ENCODE measurements at places on chromosomes 11 and 22.

- DNase-seq = no peak
Measured at GRCh38 chr22:48918585-48919186, 909.0 kb downstream of the BRD1 start.

DNA sequence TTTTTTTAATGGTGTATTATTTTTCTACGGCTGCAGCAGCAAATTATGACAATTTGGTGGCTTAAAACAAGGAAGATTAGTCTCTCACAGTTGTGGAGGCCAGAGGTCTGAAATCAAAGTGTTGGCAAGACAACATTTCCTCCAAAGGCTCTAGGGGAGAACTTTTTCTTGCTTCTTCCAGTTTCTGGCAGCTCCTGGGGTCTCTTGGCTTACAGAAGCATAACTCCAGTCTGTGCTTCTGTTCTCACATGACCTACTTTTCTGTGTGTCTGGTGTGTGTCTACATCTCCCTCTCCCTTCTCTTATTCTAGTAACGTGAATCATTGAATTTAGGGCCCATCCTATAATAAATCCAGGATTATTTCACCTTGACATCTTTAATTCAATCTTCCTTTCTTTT lies 551.9 kb upstream of the LUZP2 start:
- DNase-seq = no peak

DNA sequence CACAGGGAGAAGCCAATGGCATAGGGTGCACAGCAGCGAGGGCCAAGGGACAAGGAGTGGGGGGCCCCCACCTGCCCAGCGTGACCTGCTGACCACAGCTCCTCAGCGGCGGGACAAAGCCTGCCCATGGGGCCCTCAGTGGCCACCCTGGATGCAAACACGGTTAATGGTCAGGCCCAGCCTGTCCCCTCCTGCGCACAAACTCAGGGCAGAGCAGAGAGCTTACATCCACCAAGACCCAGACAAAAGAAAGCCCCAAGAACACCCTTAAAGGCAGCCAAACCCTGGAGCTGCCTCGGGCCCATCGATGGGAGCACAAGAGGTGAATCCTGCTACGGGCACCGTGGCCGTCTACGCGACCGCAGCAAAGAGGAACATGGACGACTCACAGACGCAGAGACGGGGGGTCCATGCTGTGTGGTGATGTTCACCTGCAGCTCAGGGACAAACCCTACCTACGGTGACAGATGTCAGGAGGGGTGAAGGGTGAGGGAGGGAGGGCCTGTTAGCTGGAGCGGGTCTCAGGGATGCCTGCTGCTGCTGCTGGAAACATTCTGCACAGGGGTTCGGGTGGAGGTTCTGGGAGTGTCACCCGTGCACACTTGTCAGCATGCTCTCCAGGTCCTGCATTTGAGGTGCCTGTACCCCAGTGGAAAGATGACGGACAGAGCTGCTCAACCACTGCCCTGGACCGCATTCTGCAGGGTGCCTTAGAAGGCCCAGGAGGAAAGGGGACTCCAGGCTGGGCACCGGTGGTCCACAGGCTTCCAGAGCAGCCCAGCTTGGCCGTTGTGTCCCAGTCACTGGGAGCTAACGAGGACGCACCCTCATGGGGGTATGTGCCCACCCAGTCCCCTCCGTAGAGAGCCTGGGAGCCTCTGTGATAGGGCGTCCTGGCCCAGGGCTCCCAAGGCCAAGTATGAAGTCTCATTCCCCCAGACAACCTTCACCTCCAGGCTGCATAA lies 11.6 kb downstream of the ASCL2 start:
- DNase-seq = no peak

- DNase-seq = no peak
Measured at GRCh38 chr22:37267135-37267587, 15.1 kb upstream of the CYTH4 start.

GRCh38 chr11:46315033-46315738 lies 32.1 kb upstream of the DGKZ start:
- DNase-seq = peak; percentile 48

DNA sequence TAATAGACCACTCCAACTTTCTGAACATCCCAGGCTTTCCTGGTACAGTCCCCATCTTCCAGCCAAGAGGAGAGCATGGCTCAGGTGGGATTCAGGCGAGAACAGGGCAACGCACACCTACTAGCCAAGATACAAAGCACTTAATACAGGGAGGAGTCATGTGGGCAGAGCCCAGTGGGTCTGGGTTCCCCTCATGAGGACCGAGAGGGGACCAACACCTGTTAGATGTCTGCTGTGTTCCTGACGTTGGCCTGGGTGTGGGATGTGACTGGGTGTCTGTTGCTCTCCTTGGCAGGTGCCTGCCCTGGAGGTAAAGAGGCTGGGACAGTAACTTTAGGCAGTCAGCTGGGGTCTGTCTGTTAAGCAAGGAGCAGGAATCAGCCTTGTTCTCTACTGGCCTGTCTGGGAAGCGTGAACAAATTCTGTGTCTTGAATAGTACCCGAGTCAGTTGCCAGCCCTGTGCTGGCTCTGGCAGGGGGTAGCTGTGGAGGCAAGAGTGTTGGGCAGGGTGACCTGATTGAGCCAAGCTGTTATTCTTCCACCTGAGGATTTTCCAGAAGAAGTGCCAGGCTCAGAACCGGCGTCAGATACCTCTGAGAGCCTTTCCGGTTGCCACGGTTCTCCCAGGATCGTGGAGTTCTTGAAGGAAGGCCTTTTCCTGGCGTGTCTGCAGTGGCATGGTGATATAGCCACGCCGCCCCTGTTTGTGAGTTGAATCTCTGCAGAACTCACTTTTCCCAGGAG lies 56.3 kb downstream of the BCR start:
- DNase-seq = no peak

GRCh38 chr11:97607291-97608000 lies 1217.6 kb downstream of the JRKL start:
- DNase-seq = no peak

- DNase-seq = no peak
Measured at GRCh38 chr22:20486229-20486628, 9.4 kb downstream of the KLHL22 start.

GRCh38 chr11:12013781-12014180 lies 5.4 kb upstream of the DKK3 start:
- DNase-seq = no peak

GRCh38 chr22:24975813-24976341 lies 23.4 kb downstream of the KIAA1671 start:
- no peak for DNase-seq

DNA sequence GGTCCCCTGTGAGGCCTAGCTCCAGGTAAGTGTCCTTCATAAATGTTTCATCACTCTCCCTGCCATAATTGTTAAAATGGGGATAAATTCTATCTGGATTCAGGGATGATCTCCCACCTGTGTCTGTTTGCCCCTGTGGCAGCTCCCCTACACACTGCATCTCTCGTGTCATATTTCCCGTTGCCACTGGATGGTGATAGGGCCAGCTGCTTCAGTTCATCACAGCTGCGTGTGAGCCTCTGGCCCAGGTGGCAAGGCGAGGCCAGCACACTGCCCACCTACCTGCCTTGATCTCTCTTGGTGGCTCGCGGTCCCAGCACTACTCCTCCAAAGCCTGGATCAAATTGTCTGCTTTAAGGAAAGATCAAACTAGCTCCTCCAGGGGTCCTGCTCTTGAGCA lies 187.4 kb downstream of the GRIK4 start:
- no peak for DNase-seq

DNA sequence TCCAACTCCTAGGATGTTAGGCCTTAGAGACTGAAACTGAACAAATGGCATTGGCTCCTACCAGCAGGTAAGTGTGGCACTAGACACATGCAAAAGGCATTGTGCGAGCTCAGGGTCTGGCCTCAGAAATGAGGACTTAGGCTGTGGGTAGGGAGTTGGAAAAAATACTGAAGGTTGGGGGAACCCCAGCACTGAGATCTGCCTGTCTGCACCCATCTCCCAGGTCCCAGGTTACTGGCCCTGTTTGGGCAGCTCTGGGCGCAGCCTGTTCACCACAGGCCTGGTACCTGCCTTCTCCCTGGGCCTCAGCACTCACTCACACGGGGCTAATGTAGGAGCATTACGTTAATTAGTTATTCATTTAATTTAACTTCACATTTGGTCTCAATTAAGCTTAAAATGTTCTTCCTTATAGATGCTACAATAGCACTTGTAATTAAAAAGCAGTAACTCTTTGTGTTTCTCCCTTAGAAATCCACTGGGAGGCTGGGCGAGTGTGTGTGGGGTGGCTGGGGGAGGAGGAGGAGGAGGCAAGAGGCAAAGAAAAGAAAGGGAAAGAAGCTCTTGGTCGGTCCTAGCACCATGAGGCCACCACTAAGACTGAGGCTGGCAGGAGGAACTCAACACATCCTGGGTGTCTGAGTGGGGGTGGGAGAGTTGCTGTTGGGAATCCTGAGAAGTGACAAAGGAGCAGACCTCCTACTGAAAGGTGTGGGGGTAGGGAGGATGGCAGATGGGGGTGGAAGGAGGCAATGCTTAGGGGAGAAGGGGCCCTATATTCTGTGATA lies 19.4 kb downstream of the TMEM218 start:
- no peak for DNase-seq

GRCh38 chr22:23519442-23520157 lies 60.5 kb downstream of the IGLL1 start:
- no peak for DNase-seq

GRCh38 chr22:27510024-27510423 lies 291.5 kb downstream of the MN1 start:
- no peak for DNase-seq

DNA sequence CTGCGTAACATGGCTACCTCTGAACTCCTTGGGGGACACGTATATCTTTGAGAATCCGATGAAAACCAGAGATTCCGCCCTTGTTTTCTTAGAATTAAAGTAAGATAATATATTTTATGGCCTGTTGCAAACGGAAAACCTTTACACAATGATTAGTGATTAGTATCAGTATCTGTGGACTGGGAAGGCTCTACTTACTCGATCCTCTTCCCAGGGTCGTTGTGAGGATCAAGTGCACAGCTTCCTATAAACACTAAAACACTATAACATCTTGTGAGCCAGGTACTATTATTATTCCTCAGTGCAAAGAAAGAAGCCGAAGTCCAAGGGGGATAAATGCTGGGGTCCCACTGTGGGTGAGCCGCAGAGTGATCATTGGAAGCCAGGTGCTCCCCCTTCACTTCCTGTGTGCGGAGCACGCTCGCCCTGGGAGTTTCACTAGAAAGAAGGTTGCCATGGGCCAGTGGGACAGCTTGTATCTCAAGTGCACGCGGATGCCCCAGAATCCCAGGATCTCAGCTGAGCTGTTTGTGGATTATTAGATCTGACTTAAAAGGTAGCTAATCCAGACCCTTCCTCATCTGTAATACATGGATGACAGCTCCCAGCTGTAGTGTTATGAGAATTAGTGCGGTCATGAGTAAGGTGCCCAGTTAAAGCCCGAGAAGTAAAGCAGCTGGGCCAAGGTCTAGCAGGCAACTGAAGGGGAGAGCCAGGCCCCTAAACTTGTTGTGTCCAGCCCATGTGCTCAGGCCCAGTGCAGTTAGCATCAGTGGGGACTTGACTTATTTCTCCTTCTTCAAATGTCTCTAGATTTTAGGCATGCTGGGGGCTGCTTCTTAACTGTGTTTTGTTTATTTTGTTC lies 839 bp downstream of the CBY1 start:
- DNase-seq = no peak

DNA sequence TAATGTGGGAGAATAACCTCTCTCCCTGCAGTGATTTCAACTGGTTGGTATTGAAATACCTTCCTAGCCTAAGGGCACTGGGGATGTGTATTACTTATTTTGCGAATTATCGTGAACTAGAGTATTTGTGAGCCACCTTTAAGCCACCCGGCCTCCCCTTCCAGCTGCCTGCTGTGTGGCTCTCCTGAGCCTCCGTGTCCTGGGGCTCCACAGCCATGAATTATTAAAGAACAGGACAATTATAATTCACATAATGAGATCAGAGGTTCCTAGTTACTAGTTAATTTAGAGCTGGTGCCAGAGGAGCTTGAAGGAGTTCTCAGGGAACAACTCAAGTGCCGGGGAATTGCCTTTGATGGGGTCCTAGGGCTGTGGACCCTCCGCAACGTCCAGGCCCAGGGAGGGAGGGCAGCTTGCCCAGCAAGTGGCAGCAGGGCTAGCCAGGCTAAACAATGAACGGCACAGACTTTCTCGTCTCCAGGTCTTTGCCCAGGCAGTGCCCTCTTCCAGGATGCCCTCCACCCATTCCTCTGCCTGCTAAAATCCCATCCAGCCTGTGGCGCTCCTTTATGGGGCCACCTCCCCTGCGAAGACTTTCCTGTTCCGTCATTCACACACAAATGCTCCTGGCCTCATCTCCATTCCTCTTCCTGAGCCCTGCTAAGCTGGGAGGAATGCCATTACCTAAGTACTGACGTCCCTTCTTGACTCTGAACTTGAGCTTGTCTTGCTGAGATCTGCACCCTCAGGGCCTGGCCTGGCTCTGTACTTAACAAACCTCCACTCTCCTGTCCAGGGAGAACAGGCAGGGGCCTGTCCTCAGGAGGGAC lies 91.5 kb downstream of the RTL6 start:
- no peak for DNase-seq

- no peak for DNase-seq
Measured at GRCh38 chr11:11665407-11665806, 43.6 kb upstream of the GALNT18 start.

- DNase-seq = no peak
Measured at GRCh38 chr11:126969865-126970479, 30.6 kb downstream of the KIRREL3 start.

DNA sequence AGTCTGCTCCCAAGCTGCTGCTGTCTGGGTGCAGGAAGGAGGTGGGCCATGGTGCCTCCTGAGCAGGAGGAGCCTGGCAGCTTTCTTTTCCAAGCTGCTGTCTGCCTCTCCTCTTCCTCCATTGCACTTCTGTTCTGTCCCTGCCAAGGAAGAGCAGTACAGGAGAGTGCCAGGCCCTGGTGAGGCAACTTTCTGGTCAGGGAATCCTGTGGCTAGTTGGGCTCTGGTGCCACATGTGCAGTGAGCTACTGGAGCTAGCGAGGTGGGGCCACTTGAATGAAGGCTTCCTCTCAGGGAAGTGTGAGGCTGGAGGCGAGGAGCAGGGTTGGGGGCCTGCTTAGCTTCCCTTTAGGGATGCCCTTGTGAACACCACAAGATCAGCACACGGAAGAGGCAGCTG lies 90.0 kb downstream of the TSPAN18 start:
- no peak for DNase-seq

- DNase-seq = no peak
Measured at GRCh38 chr22:37777122-37777687, 30.5 kb upstream of the GCAT start.

GRCh38 chr11:121520243-121521144 lies 67.7 kb upstream of the SORL1-AS1 start:
- no peak for DNase-seq

GRCh38 chr11:78927511-78927910 lies 352.8 kb upstream of the NARS2 start:
- no peak for DNase-seq

- DNase-seq = no peak
Measured at GRCh38 chr11:2961080-2961479, 31.0 kb downstream of the NAP1L4 start.

- DNase-seq = no peak
Measured at GRCh38 chr11:79052544-79052943, 388.3 kb downstream of the TENM4 start.

DNA sequence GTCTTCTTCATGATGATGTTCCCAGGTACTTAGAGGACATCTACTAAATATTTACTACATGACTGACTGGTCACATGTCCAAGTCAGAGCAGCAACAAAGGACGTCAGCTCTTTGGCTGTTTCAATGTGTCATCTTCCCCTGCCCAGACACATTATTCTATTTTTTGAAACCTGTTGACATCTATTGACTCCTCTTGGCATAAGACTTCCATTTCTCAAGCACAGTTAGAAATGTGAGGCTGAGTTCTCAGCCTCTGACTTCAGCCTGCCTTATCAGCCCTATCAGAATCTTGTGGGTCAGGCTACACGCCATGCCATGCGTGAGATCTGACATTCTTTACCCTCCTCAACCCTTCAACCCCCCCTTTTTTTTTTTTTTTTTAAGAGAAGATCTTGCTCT lies 63.8 kb downstream of the SC5D start:
- DNase-seq = no peak

- DNase-seq = no peak
Measured at GRCh38 chr11:2716376-2717095, 16.7 kb upstream of the KCNQ1OT1 start.

Data from stimulated activated CD8-positive, alpha-beta memory T cell treated with anti-CD3 and anti-CD28 coated beads, Interleukin-15, amount 100 ng/mL, for 4 hours (primary cell).